ENCODE measurements at places on chromosomes 16 and 17.

DNA sequence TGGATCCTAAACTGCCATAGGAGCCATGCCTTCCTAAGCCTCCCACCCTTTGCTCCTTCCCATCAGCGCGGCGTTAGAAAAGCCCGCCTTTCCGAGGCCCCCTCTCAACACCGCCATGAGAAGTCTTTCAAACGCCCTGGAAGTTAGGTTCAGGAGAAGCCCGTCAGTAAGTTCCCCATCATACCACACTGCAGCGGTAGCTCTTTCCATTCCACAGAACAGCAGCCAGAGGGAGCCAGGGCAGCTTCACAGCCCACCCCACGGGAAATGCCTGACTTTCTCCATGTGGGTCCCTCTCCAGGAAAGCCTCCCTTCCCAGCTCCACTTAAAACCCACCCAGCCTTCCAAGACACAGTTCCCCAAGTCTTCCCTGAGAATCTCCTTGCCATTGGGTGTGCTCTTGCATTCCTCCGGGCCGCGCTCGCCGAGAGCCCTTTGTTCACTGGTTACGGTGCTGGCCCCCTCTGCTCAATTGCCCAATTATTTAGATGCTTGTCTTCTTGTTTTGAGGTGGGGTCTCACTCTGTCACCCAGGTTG lies 28.7 kb downstream of the KIAA0513 start:
- no peak for DNase-seq

- no peak for DNase-seq
Observed at GRCh38 chr16:70341600-70341999, 5.1 kb upstream of the DDX19A start.

GRCh38 chr17:78472035-78472905 lies 93.8 kb downstream of the PGS1 start:
- DNase-seq = no peak

DNA sequence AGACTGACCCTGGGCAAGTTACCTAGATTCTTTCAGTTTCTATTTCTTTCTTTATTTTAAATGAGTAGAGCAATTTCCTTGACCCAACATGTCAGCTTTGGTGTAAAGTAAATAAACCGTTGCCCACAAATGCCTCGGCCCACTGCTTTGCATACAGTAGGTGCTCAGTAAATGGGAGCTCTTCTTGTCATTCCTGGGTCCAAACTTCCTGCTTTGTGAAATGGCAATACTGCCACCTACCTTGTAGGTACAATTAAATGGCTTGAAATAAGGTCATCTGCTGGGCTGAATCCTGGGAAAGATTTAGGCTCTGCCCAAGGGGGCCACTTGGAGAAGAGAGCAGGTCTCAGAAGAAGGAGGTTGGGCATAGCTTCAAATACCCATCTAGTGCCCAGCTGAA lies 253.0 kb downstream of the HS3ST3B1 start:
- DNase-seq = no peak

DNA sequence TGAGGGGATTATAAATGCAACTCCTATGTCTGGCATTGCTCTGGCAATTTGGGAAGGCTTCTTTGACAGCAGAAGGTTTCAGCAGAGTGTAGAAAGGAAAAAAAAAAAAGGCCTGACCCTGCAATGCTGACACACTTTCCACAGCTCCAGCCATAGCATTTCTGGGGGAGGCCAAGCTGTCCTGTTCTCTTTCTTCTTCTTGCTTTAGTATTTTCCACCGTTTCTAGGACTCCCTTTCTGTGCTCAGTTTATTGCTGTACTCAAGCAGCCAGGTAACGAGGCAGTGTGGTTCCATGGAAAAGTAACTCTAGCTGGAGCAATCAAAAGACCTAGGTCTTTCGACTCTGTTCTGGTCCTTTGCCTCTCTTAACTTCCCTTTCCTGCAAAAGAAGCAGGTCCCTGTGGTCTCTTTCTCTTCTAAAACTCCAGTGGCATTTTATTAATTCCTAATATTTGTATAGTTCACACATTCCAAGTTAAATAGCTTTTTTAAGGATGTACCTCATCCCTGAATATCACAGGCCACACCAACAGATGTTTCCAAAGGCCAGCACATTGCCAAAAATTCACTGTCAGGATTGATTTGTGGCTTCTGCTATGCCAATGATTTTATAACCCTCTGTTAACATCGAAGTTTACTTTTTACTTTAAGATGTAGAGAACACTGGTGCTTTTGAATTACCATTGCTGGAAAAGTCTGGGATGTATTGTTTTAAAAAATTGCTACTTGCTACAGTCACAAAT lies 90.3 kb upstream of the BCAR1 start:
- no peak for DNase-seq

GRCh38 chr16:86762095-86762494 lies 183.7 kb downstream of the FOXL1 start:
- no peak for DNase-seq

GRCh38 chr16:16027728-16028310 lies 78.4 kb downstream of the ABCC1 start:
- no peak for DNase-seq

DNA sequence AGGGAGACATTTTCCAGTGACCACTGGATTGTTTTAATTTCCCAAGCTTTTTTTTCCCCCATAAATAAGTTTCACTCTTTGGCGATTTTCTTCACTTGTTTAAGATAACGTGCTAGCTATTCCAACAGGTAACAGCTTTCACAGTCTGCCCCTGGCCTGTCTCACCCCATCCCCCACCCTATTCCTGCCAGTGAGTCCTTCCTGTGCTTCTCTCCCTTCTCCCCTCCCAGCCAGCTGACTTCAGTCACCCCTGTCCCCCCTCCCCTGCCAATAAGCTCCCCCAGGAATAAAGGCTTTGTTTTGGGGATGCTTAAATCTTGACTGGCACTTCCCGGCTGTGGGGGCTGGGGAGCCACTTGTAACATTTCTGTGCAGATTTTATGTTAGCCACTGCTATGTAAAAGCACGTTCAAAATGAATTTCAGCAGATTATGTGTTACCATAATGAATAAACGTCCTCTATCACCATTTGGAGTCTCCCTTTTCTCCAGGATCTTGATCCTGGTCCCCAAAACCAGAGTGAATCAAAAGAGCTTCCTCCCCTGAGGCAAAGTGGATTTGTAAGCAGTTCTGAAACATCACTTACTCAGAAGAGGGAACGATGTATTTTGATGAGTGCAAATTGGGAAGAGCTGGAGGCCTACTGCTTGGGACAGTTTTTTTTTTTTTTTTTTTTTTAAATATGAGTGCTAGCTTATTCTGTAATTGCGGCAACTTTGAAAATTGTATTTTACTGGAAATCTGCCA lies 58.2 kb downstream of the IGF2BP1 start:
- DNase-seq = no peak

DNA sequence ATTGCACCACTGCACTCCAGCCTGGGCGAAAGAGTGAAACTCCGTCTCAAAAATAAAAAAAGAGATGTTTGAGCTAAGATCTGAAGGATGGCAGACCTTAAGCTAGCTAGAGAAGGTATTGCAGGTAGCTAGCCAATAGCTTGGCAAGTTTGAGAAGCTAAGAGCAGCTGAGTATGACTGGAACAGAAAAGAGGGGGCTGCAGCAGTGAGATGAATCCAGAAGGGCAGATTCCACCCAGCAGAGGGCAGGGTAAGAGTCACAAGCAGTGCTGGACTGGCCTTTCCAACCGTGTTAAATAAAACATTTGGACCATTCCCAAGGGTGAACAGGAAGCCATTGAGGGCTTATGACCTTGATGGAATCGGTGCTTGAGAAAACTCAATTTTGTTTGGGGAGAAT lies 5.7 kb upstream of the PHAF1 start:
- no peak for DNase-seq

- DNase-seq = no peak
Observed at GRCh38 chr17:27268394-27269085, 25.4 kb upstream of the WSB1 start.

- DNase-seq = no peak
Observed at GRCh38 chr16:3098459-3099394, at the start of gene ZSCAN10. Gene ZSCAN10, minus strand, starts transcription at chr16:3099294. Its CDS starts 6,357 bp downstream, at chr16:3092937.

GRCh38 chr16:78543023-78543422 lies 443.6 kb downstream of the WWOX start:
- no peak for DNase-seq

DNA sequence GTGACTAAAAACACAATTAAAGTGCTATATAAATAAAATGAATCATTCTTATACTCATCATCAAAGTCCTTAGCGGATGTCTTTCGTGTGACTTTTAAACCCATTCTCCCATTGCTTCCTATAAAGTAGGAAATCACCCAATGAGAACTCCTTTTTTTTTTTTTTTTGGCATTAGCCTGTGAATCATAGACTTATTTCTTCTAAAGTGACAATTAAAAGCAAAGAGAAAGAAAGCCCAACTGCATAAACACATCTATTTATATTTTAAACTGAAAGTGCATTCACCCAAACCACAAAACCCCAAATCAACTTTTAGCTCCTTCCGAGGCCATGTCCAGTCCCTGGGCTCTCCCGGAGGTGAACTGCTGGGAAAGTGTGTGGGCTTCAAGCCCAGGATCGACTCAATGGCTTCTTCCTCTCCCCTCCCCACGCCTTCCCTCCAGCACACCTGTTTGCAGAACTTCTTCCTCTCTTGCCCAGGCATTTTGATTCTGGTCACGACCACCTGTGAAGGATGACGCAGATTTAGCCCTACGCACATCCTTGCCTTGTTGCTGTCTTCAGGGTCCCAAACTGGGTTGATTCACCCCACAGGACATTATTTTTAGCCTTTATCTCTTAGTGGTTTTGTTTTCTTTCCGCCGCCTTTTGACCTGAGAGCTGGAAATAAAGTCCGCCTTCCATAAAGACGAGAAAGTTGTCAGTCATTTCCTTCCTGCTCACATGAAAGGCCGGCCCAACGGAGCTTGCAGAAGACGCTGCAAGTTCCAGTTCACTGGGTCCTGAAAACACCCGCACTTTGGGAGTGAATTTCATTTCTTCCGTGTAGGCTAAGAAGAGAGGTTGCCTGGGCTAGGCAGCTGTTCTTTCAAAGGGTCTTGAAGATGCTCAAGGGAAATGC lies 166.8 kb downstream of the MAP2K6 start:
- DNase-seq = no peak

DNA sequence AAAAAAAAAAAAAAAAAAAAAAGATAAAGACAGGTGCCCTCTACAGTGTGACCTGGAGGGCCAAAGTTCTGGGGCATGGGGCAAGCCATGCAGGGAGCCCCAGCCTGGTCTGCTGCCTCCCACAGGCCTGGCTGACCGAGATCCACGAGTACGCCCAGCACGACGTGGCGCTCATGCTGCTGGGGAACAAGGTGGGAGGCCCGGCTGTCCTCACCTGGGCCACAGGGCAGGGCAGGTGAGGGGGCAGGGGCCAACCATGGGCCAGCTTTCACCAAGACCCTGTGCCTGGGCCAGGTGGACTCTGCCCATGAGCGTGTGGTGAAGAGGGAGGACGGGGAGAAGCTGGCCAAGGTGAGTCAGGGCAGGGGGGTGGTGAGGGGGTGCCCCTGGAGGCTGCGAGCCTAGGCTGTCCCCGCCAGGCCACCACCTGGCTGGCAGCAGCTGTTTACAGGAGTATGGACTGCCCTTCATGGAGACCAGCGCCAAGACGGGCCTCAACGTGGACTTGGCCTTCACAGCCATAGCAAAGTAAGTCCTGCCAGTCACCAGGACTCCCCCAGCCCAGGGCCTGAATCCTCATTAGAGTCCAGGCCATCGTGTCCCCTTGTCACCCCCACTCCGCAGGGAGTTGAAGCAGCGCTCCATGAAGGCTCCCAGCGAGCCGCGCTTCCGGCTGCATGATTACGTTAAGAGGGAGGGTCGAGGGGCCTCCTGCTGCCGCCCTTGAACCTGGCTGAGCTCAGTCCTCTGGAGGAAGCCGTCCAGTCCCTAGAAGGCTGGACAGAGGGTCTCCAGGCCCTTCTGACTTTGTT lies 2.7 kb upstream of the TRAF7 start:
- peak; percentile 20 for DNase-seq

DNA sequence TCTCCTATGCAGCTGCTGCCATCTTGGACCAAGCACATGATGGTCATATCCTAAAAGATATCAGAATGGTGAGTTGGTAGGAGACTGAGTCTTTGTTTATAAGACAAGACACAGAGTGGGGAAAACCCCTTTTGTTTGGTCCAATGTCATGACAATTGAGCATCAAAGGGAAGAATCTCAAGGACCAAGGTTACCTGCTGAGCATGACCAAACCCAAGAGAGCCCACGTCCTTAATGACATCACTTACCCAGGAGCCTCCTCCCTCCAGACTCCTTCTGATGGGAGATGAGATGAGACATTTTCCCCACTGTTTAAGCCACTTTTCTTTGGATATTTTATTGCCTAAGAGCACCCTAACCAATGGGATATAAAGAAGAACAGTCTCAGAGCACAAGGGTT lies 478.1 kb downstream of the NPIPA7 start:
- DNase-seq = no peak

GRCh38 chr17:9055281-9055680 lies 34.0 kb downstream of the NTN1 start:
- no peak for DNase-seq

DNA sequence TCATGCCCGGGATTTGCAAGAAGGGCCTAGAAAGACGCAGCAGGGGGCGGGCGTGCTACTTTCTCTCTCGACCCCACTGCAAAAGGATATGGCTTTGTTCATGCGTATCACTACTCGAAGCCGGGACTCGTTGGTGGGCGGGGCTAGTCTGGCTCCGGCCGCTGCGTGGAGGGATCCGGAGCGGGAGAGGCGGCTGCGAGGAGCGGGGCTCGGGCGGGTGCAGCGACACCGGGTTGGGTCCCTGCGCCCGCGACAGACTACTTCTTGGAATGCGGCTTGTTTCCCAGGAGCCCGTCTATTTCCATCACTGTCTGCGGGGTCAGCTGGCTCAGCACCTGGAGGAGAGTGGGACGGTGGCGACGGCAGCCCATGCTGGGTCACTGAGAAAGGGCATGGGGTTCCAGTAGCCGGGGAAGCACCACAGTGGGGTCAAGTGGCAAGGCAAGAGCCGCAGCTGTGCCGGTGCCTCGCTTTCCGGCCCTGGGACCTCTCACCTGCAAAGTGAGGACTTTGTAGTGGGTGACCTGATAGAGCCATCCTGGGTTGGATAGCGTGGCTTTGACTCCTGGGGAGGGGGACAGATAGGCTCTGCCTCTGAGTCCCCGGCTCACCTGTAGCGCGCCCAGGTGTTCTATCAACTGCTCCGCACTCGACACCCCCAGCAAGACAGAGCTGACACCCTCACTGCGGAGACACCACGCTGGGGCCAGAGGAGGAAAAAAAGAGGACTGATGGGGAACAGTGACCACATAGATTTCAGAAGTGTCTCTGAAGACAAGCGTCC lies 6.6 kb downstream of the KCNAB3 start:
- peak; percentile 58 for DNase-seq

GRCh38 chr16:10619271-10619849 lies 39.0 kb upstream of the EMP2 start:
- peak; percentile 15 for DNase-seq

GRCh38 chr16:2925951-2926649 lies 14.4 kb downstream of the FLYWCH1 start:
- no peak for DNase-seq

DNA sequence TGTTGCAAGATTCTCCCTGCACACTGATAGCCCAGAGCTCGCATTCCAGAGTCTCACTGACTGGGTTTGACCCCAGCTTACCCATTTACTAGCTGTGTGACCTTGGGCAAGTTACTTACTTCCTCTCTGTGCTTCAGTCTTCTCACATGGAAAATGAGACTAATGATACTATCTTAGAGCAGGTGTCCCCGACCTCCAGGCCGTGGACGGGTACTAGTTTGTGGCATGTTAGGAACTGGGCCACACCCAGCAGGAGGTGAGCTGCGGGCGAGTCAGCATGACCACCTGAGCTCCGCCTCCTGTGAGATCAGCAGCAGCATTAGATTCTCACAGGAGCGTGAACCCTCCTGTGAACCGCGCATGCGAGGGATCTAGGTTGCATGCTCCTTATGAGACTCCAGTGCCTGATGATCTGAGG lies 15.8 kb downstream of the ANKFY1 start:
- DNase-seq = no peak

GRCh38 chr17:79943347-79944241 lies 92.1 kb downstream of the TBC1D16 start:
- DNase-seq = no peak

- no peak for DNase-seq
Observed at GRCh38 chr17:63282455-63282854, 163.7 kb downstream of the CYB561 start.
